ENCODE measurements at places on chromosomes 2 and 18.

DNA sequence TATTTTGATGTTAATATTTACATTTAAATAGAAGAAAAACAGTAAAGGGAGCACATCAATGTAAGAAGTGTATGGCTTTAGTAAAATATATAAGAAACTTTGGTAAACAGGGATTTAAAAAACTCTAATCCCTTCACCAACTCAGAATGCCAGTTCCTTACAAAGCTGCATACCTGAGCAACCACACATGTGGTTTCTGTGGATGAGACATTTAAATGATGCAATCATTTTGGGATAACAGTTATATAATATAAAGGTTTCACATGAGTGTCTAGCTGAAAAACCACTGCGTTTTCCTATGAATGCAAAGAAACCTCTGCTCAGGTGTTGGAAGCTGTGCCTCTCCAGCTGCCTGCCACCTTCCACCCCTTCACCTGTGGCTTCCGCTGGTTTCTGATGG lies 209.1 kb upstream of the REV1 start:
- DNase-seq, result no peak

- no peak for DNase-seq
Measured at GRCh38 chr2:241932899-241933178, 63.3 kb downstream of the RTP5 start.

- DNase-seq, result no peak
Measured at GRCh38 chr2:31217465-31218200, at the start of gene CAPN14. Gene CAPN14, minus strand, starts transcription at chr2:31217515. Its CDS starts 12,068 bp downstream, at chr2:31205447.

- no peak for DNase-seq
Measured at GRCh38 chr2:20203521-20204225, 21.3 kb downstream of the SDC1 start.

DNA sequence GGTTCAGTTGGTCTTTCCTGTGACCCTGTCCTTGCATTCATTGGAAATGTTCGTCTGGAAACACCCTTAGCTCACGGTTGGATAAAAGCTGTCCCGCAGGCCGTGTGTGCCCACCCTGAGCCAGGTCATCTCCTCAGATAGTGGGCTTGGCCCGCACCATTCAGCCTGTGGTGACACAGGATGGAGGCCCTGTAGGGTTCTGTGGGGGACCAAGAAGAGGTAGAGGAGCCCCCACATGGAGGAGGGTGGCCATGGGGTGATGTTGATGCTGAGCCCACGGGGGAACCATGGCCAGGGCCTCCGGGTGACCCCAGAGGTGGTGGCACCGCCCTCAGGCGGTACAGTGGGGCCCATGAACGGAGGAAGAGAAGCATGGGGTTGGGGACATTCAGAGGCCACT lies 62.7 kb downstream of the ASAP2 start:
- DNase-seq, result no peak

DNA sequence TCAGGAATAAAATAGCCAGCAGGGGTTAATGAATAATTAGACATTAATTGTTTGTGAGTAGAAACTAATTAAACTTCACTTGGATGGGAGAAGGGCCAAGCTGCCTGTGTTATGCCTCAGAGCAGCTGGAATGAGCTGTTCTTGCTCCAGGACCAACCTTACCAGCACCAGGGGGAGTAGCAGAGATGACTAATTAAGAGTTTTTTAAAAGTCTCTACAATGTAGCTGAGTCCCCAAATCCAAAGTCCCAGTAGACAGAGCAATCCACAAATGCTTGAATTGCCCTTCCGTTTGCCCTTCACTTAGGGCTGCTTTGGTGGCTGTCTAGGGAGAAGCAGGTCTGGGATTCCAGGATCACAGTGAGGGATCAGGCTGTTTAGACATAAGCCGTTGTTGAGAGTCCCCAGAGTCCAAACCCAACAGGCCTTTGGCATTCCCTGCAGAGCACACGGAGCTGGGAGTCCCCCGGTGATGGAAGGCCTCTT lies 59.4 kb downstream of the RHOB start:
- no peak for DNase-seq

DNA sequence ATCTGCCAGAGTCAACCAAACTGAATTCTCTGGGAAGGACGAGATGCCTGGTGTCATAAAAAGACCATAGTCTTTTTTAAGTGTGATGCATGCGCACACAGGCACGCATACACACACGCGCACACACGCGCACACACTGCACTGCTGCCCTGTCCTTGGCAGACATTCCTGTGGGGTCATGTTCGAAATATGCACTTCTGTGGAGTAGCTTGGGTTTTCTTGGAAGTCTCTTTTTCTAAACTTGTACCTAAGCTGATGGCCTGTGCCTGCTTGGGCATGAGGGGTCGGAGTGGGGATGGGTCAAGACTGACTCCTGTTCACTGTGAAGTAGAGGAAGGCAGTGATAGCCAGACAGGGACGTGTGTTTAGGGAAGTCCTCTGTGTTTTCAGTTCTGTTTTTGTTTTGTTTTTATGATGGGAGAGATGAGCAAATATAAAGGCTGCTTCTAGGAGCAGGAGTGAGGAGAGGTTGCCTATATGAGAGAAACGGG lies 4.0 kb upstream of the RMC1 start:
- DNase-seq, result no peak

GRCh38 chr2:113098041-113098440 lies 29.4 kb upstream of the IL1RN start:
- no peak for DNase-seq

GRCh38 chr2:162277381-162277780 lies 34.1 kb upstream of the FAP start:
- DNase-seq, result no peak

DNA sequence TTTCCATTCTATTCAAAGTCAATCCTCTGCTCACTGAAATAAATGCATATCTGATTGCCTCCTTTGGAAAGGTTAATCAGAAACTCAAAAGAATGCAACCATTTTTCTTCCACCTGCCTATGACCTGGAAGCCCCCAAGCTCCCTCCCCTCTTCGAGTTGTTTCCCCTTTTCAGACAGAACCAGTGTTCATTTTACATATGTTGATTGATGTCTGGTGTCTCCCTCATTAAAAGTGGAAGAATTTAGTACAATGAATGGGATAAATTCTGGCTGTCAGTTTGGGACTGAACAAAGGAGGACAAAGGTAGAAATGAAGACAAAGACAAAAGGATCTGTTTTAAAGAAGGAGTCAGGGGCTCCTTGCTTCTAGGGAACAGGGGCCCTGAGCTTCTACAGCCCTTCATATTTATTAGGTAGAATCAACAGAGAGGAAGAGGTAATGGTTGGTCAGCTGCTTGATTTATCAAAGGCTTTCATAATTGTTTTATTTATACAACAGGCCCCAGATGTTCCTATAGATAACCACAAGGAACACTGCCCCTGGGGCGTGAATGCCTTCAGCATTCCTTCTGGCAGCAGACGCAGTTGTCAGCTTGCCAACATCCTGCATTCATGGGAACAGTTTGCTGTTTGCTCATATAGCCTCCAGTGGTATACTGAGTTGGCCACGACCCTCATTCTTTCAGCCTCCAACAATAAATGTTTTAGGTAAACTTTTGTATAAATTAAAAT lies 949.8 kb upstream of the LRATD1 start:
- DNase-seq, result no peak

DNA sequence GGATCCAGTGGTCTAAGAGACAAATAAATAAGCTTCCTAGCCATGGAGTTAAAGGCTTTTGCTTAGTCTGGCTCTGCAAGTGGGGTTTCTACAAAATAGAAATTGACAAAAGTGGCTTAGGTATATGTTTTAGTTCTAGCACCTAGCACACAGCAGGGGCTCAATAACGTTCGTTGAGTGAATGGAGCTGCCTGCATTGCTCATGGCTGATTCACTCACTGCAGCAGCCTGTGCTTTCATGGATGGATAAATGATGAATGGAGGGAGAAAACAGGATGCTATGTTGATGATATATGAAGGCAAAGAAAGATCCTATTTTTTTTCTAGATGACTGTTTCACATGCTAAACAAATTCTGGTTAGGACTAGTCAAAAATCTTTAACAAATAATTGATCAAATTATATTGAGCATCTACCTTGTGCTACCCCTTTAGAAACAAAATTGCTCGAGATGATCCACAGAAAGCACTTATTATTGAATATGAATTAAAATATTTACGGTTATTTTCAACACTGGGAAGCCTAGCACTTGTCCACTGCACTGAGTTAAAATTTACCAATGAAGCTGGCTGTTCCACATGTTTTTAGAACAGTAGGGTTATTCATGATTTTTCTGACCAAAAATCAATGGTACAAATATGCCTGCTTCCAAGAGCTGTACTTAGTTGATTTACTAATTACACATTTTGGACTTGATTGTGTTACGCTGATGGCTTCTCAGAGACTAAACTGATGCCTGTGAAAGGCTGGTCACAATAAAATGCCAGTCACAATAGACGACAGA lies 39.6 kb downstream of the HDHD2 start:
- DNase-seq, result no peak

DNA sequence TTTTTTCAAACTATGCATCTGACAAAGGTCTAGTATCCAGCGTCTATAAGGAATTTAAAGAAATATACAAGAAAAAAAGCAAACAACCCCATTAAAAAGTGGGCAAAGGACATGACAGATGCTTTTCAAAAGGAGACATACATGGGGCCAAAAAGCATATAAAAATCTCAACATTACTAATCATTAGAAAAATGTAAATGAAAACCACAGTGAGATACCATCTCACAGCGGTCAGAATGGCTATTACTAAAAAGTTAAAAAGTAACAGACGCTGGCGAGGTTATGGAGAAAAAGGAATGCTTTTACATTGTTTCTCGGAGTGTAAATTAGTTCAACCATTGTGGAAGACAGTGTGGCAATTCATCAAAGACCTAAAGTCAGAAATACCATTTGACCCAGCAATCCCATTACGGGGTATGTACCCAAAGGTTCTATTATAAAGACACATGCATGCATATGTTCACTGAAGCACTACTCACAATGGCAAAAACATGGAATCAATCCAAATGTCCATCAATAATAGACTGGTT lies 643.1 kb upstream of the LRRTM1 start:
- no peak for DNase-seq

GRCh38 chr2:197292619-197293018 lies 18.0 kb downstream of the ANKRD44 start:
- no peak for DNase-seq

- DNase-seq, result no peak
Measured at GRCh38 chr2:202965810-202966460, 48.7 kb upstream of the NBEAL1 start.

- no peak for DNase-seq
Measured at GRCh38 chr2:10427618-10427949, 20.5 kb downstream of the ODC1 start.

DNA sequence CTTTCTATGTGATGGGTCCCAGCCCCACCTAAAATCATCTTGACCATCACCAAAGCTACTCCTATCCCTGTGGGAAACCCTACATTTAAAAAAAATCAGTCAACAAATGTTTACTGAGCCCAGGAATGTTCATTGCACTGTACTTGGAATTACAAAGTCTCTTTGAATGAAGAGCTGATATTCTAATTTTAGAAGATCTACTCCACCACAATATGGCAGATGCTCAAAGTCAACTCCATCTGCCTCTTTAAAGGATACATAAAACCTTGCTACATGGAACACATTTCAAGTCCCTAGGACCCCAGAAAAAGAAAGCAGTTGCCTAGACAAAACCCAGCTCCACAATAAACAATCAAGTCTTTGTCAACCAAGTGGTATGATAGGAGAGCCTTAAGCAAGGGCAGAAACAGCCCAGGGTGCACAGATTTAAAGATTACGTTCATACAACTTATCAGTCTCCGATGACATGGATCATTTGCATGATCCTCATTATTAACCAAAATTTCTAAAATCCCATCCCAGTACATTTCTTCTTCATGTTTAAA lies 234.3 kb upstream of the ACVR2A start:
- no peak for DNase-seq

GRCh38 chr2:207231106-207231865 lies 65.5 kb upstream of the KLF7 start:
- DNase-seq, result no peak

GRCh38 chr18:40283560-40283959 lies 1671.5 kb upstream of the PIK3C3 start:
- no peak for DNase-seq

- DNase-seq, result no peak
Measured at GRCh38 chr2:40361478-40361877, 90.4 kb downstream of the SLC8A1 start.

DNA sequence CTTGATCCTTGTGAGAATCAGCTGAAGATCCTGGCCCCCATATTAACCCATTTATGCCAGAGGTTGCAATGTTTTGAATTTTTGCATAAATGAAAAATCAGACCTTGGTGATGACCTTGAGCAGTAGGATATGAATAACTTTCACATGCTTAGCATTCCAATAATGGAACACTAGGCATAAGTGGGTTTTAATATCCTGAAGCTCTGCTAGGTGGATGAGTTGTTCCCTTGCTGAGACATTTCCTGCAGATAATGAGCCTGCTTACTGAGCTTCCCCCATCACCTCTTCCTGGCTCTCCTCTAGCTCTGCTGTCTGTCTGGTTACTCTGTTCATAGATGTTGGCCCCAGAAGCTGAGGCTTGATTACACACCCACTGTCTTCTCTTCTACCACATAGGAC lies 25.5 kb upstream of the SEC11C start:
- no peak for DNase-seq

DNA sequence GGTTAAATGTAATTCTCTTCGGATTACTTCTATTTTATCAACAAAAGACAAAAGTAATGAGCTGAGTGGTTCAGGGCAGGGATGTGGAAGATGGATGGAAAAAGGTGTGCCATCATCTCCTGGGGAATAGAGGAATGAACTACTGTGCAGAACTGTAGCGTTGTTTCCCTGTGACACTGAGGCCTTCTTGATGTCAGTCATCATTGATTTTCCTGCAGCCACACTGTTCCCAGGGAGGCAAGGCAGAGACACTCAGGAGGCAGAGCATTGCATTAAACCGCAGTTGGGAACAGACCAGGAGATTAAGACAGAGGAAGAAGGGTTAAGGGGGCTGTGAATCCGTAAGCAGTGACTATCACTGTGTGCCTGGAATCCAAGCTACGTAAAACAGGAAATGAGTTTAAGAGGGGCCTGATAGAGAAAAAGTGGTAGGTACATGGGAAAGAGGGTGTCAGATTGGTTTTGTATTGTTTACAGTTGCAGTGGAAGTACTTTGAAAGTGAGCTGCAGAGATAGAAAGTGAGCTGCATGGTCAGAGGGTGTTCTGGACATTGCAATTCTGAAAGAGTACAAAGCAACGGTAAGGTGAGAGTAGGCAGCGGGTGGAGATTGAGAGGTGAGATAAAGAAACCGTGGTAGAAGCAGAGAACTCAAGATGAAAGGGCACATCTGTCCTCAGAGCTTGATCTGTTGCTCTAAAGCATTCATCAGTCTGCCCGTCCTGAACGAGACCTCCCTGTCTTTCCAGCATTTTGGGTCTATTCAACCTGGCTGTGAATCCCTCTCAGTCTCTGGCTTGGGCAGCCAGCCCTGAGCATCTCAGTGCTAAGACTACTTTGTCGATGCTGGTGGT lies 793.4 kb upstream of the CELF4 start:
- DNase-seq, result no peak

GRCh38 chr2:119857742-119858141 lies 98.0 kb downstream of the PTPN4 start:
- no peak for DNase-seq

GRCh38 chr2:73142937-73143336 lies 30.2 kb upstream of the RAB11FIP5 start:
- DNase-seq, result no peak

All from activated B cell treated with CpG ODN at 0.5 μM for 24 hours (primary cell).